ENCODE measurements at places on chromosomes 11 and 22.

GRCh38 chr11:122343210-122343609 is 227.2 kb upstream of the BLID start:
- no peak for DNase-seq

DNA sequence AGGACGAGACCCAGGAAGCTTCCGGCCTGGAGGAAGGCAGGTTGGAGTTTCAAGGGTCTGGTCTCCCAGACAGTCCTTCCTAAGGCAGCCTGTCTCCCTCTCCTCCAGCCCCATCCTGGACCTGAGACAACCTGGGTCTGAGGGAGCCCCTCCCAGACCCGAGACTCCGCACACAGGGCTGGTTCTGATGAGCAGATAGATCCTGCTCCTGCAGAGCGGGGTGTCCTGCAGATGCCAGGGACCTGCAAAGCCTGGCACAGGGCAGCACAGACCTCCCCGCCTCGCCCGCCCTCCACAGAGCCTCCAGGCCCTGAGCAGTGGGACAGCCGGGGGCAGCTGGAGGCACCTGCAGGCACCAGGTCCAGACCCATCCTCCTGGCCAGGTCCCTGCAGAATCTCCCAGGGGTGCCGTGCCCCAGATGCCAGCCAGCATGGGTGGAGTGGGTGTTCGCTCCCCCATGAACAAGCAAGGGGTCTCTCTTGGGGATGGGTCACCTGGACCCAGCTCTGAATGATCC is 7.8 kb downstream of the PIM3 start:
- DNase-seq = no peak

- DNase-seq = no peak
Measured at GRCh38 chr11:123100379-123101085, 38.6 kb upstream of the HSPA8 start.

- DNase-seq = no peak
Measured at GRCh38 chr11:60874421-60875365, 7.4 kb downstream of the ZP1 start.

DNA sequence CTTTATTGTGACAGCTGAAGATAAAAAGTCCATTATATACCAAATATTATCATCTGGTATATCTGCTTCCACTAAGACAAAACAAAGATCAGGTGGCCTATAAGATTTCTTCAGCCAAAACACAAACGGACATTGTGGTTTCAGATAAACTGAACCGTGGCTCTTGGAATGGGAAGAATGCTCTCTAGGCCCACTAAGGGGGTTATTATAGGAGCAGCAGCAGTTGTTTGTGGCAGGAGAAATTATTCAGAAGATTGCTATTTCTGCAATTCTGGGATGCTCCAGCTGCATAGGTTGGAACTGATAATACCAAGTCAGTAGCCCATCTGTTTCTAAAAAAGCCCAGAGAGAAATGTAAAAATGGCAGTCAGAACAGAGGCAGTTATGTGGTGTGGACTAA is 145.3 kb downstream of the NCAM1 start:
- no peak for DNase-seq

- DNase-seq = no peak
Measured at GRCh38 chr11:129724866-129725265, 90.8 kb upstream of the TMEM45B start.

- no peak for DNase-seq
Measured at GRCh38 chr11:2135648-2136201, 3.5 kb downstream of the IGF2 start.

DNA sequence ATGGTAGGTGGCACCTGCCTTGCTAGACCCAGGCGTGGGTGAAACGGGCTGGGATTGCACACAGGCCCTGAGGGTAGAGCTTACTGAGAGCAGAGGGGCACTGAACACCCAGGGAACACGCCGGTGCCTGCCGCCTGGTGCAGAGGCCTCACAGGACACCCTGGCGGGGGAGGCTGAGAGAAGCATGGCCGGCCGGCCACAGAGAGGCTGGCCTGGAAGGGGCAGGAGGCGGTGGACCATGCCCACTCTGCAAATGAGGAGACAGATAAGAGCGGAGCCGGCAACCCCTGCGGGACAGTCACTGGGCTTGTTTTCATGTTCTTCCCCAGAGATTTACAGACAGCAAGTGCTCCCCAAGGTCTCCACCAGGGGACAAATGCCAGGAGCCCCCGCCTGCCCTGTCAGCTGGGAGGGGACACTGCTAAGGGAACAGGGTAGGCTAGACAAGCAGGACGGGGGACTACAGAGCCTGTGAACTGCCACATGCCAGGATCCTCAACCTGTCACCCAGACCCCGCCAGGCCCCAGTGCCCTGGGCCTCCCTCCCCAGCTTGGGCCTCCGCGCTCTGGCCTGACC is 38.5 kb upstream of the TCF20 start:
- DNase-seq = no peak

DNA sequence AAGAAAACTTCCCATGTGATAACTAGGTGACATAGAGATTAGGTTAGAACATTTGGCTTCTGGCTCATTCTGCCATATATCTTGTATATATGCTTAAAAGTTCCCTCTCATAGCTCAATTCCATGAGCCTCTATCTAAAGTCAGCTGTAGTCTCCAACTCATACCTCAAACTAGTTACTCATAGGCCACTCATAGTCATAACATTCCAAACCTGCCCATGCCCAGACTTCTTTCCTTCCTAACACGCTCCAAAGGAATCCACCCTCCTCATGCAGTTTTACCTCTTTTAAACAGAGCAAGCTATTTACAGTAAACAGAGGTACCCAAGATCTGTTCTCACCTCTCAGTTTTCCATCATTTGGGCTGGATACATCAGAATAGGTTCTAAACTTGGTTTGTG is 39.4 kb downstream of the GLYATL2 start:
- DNase-seq = no peak

DNA sequence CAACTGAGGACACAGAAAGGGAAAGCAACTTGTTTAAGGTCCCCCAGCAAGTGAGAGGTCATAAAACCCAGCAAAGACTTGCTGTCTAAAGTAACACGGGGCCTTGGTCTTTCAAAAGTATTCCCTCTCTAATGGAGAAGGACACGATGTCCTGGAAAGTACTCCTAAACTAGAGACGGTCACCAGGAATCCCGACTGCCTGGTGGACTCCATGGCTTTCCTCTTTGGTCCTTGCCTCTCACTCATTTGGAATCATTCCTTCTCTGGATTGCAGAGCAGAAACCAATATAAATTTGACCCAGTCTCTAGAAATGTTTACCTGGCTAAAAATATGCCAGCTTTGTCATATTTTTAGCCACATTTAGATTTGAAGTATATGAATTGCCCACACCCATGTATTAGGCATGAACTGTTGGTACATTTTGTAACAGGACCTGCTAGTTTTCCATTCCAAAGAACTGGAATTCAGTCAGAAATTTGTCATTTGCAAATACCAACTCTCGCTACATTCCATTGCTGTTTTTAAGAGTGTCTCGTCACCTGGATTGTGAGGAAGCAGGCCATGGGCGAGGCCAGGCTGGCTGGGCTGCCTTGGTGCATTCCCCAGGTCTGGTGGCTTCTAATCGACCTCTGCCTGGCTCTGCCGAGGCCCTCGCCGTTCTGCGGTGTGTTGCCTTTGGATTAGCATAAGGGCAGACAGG is 12.9 kb downstream of the NAV2 start:
- DNase-seq = no peak

DNA sequence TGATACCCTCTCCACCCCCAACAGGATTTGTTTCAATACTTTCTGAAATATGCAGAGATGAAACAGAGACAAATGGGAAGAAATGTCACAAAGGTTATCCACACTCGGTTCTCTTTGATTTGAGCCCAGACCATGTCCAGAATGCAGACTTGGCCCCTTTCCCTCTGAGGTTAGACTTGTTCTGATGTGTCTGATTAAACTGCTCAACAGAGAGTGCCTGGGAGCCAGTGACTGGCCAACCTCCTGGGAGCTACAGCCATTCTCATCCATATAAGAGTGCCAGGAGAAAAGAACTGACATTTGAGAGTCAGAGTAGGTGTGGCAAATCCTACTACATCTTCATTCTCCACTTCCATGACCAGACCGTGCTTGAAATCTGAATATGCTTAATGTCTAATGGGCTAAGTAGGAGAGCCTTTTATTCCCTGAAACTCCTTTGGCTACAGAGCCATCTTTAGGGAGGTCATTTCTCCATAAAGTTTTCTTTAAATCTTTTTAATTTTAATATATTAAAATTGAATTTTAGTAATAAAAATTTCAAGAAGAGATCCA is 201.4 kb downstream of the BLID start:
- no peak for DNase-seq

DNA sequence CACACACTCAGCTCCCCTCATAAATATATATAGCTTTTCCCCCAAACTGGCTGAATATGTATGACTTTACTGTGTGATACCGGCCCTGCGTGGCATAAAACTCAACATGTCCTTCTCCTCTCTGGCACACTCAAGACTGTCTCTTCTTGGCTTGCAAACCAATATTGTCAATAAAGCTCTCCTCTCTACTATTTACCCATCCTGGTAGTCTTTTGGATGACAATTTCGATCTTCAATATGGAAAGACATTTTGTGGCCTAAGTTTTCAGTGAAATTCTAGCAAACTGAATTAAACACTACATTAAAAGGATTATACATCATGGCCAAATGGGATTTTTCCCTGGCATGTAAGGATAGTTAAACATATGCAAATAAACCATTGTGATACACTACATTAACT is 1255.9 kb downstream of the JRKL start:
- DNase-seq = no peak

DNA sequence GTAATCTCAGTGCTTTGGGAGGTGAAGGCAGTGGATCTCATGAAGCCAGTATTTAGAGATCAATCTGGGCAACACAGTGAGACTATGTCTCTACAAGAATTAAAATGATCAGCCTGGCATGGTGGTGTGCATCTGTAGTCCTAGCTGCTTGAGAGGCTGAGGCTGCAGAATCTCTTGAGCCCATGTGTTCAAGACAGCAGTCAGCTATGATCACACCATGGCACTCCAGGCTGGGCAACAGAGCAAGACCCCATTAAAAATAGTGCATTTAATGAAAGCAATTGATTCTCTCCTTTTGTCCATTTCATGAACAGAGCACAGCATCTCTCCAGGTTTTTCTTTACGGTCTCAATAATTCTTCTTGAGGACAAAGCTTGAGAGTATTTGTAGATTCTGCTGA is 11.3 kb upstream of the CARD16 start:
- no peak for DNase-seq

DNA sequence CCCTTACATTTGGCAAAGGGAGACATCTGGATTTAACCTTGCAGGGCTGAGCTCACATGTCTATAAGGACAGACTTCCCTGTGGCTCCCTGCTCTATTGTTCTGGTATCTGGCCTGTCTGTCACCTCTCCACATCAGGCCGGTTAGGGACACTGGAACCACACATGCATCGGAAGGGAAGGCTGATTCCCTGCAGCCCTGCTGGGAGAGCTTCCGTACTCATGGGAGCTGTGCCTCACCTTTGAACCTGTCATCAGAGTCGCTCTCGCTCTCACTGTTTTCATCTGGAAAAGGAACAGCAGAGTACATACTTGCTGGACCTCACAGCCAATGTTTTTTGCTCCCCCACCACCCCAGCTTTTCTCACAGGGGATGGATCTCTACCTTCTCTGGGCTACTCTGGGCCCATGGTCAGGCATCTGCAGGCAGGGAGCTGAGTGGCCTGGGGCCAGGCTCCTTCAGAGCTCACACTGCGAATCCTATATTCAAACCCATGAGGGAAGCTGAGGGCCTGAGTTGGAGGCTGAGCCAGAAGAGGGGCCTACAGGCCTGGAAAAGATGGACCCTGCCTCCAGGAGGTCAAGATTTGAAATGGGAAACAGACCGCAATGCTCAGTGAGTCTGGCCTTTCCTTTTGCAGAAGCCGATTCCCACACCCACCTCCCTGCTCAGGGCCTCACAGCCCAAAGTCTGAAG is 31.3 kb downstream of the RPL27A start:
- no peak for DNase-seq

DNA sequence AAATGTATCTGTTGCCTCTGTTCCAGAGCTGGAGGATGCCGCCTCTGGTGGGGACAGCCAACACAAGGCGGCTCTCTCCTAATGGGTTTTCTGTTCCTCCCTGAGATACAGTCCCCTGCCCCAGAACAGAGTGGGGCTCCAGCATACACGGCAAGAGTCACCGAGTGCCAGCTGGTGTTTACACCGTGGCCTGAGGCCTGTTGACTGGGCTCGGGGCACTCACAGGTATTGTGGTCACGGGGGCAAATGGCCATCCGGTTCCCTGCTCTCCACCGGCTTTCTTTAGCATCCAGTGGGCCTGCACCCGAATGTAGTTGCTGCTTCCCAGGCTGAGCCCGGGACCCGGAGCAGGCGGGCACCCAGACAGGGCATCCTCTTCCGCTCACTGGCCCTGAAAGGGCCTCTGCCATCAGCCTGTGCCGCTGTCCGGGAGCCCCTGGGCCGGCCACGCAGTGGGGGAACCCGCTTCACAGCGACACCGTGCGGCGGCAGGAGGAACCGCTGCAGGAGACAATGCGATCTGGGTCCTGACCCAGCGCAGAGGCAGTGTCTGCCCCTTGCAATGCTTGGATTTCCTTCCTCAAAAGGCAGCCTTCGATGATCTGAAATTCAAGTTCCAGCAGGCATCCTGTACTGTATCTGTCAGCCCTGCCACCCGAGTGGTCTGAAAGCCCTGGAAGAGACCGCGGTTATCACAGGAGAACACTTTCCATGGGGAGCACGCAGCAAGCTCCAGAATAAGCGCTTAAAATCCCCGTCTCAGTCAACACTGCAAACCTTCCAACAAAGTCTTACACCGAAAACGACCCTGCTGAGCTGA is 859 bp upstream of the KRTAP5-5 start:
- peak; percentile 25 for DNase-seq

- peak; percentile 48 for DNase-seq
Measured at GRCh38 chr11:33065445-33066178, 26.2 kb downstream of the TCP11L1 start.

- DNase-seq = no peak
Measured at GRCh38 chr11:76524461-76524860, 79.6 kb downstream of the EMSY start.

DNA sequence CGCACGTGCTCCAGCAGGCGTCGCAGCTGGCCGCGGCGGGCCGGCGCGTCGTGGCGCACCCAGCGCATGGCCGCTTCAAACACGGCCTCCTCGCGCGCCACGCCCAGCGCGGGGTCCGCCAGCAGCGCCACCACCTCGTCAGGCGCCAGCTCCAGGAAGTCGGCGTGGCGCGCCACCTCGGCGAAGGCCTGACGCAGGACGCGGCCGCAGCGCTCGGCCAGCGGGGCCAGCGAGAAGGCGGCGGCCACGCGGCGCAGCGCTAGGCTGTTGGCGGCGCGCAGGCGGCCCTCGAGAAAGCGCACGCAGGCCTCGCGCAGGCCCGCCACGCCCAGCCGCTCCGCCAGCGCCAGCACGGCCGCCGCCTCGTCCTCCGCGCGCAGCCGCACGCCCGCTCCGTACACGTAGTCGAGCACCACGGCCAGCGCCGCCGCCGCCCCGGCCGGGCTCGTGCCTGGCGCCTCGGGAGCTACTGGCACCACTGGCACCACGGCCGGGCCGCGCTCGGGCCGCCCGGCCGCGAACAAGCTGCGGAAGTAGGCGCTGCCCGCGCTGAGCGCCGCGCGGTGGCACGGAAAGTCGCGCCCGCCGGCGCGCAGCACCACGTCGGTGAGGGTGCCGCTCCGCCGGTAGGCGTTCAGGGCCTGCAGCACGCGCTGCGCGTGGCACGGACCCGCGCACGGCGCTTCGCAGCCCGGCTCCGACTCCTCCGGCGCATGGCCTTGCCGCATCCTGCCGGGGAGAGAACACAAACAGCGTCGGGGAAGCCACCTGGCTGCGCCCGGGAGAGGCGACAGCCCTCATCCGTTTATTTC is 2.9 kb downstream of the KLHL35 start:
- DNase-seq = no peak

- DNase-seq = peak; percentile 51
Measured at GRCh38 chr22:36386900-36387708, 663 bp downstream of the MYH9 start.
